ENCODE measurements at places on chromosomes 4 and X.

DNA sequence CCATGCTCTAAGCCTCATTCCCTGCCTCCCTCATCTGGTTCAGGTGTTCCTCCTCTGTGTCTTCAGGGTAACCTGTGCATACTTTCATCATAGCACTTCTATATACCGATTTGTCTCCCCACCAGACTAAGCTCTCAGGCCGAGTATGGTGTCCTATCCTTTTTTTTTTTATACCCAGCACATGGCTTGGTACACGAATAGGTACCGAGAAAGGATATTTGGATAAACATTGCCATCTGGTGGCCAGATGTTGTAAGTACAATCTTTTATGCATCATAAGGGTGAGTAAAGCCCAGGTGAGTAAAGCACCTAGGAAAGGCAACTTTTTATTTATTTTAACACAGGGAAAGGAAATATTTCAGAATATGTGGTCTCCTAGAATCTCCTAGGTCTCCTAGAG, 68.4 kb downstream of the MID2 start:
- no peaks in the 10 kb centered on the region for H3K27me3 ChIP-seq
- no peak overlapping the region for H3K27ac ChIP-seq
- peaks cover 4% of the 10 kb centered on the region for H3K36me3 ChIP-seq
- peaks cover 2% of the 10 kb centered on the region for H3K4me1 ChIP-seq
- peak; percentile 56 for DNase-seq
- H3K4me3 ChIP-seq = no peak overlapping the region

- H3K27me3 ChIP-seq = no peaks in the 10 kb centered on the region
- H3K27ac ChIP-seq = no peak overlapping the region
- DNase-seq = no peak
- H3K4me1 ChIP-seq = no peaks in the 10 kb centered on the region
These were observed 1082.7 kb downstream of the NLGN4X start for GRCh38 chrX:5145957-5146356.

- no peak overlapping the region for H3K4me3 ChIP-seq
- no peaks in the 10 kb centered on the region for H3K36me3 ChIP-seq
- H3K27ac ChIP-seq = no peak overlapping the region
- DNase-seq = no peak
- H3K4me1 ChIP-seq = no peaks in the 10 kb centered on the region
These were observed 14.9 kb downstream of the ADAM29 start for GRCh38 chr4:174933083-174933482.

DNA sequence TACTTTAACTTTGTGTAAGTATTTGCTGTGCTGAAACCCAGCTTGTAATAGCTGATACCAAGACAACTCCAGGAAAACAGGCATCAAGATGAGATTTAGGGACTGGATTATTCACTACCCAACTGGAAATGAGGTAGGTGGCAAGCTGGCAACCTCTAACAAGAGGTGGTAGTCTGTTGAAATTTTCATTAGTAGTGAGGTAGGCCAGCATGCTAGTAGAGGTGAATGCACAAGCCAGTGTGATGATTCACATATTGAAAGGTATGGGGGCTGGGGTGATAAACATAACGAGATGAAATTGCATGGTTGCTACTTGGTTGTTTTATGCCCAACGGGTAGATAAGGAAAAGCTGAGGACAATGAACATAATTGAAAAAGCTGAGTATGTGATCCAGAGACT, 8.5 kb upstream of the TMPRSS11D start:
- no peaks in the 10 kb centered on the region for H3K27me3 ChIP-seq
- H3K4me3 ChIP-seq = no peak overlapping the region
- no peaks in the 10 kb centered on the region for H3K36me3 ChIP-seq
- no peaks in the 10 kb centered on the region for H3K4me1 ChIP-seq

GRCh38 chr4:183256343-183256742, 63.7 kb downstream of the CLDN22 start:
- H3K36me3 ChIP-seq = no peaks in the 10 kb centered on the region
- H3K27me3 ChIP-seq = peaks cover 2% of the 10 kb centered on the region
- DNase-seq = no peak
- H3K27ac ChIP-seq = no peak overlapping the region

DNA sequence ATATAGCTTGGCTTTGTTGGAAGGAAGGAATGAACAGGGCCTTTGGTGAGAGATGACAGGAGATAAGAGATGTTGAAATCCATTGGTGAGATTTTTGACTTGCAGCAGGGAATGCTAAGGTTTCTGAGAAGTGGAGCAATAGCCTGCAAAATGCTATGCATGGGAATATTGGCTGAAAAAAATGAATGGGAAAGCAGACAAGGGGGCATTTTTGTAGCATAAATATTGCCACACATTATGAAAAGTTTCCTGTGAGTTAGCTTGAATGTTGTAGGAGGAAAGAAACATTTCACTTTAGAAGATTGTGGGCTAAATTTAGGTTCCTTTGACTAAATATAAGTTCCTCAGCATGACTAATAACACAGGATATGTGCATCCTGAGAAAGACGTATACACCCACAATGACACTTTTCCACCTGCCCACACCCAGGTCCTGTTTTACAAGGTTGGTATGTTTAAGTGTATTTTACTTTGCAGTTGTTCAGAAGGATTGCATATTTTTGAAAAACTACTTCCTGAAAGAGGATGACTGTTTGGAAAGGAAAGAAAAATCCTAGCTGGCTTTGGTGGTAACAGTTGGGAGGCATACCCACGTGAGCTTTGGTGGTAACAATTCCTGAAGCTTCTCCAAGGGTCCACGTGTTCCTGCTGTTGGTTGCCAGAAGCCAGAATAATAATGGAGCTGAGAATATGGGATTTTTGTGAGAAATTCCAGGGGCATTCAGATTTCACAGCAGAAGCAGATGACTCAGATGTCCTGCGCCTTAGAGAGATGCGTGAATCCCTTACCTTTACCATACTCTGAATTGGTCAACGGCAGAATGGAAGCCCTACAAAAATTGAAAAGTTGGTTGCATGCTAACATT, 28.5 kb downstream of the PHEX start:
- no peak overlapping the region for H3K27ac ChIP-seq
- no peak for DNase-seq
- H3K27me3 ChIP-seq = no peaks in the 10 kb centered on the region
- H3K4me1 ChIP-seq = peaks cover 19% of the 10 kb centered on the region
- no peak overlapping the region for H3K4me3 ChIP-seq

DNA sequence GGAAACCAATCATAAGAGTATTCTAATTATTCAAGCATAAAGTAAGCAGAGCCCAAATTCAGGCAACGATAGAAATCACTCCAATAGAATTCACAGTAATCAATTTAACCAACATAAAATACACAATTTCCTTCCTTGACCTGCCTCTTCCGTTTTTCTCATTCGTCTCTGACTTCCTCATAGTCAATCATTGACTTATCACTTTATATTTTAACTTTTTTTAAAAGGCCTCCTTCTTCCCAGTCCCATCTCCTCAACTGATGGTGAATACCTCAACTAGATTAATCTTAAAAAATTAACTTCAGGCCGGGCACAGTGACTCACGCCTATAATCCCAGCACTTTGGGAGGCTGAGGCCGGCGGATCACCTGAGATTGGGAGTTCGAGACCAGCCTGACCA, 13.3 kb downstream of the CNOT6L start:
- no peak for DNase-seq
- no peak overlapping the region for H3K4me3 ChIP-seq
- peaks cover 37% of the 10 kb centered on the region for H3K36me3 ChIP-seq
- H3K27me3 ChIP-seq = no peaks in the 10 kb centered on the region
- H3K4me1 ChIP-seq = peaks cover 51% of the 10 kb centered on the region

DNA sequence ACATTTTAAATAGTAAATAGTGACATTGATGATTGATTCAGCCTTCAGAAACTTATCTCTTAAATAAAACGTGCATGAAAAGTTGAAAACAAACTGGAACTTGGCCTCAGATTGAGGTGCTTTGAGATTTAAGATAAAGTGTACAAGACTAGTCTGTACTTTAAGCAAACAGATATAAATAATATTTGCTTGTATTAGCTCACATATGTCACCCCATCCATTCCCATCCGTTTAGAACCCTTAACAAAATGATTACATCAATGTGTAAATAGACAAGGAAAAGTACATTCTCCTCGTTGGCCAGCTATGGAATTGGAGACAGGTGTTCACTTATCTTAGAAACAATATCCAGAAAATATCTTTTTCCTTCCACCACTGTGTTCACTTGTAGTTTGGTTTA, 130.8 kb downstream of the BANK1 start:
- H3K36me3 ChIP-seq = no peaks in the 10 kb centered on the region
- H3K27ac ChIP-seq = no peak overlapping the region
- no peaks in the 10 kb centered on the region for H3K27me3 ChIP-seq
- H3K4me1 ChIP-seq = no peaks in the 10 kb centered on the region

Data from activated CD4-positive, alpha-beta T cell treated with anti-CD3 and anti-CD28 coated beads, Interleukin-2, amount 10 ng/mL, durations not matched to agents 7 days and 5 days (primary cell).